ENCODE measurements at places on chromosomes 5 and 9.

DNA sequence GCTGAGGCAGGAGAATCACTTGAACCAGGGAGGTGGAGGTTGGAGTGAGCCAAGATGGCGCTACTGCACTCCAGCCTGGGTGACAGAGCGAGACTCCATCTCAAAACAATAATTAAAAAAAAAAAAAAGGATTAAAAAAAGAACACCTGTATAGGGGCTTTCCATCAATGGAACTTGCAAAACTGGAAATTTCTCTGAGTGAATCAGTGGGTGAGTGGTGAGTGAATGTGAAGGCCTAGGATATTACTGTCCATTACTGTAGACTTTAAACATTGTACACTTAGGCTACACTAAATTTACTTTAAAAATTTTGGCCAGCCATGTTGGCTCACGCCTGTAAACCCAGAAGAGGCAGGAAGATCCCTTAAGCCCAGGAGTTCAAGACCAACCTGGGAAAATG is 5.7 kb upstream of the RARS1 start:
- no peak for DNase-seq

GRCh38 chr5:172610643-172611042 is 30.4 kb upstream of the NEURL1B start:
- DNase-seq = no peak

- no peak for DNase-seq
Measured at GRCh38 chr5:88676637-88677375, 206.2 kb downstream of the MEF2C start.

DNA sequence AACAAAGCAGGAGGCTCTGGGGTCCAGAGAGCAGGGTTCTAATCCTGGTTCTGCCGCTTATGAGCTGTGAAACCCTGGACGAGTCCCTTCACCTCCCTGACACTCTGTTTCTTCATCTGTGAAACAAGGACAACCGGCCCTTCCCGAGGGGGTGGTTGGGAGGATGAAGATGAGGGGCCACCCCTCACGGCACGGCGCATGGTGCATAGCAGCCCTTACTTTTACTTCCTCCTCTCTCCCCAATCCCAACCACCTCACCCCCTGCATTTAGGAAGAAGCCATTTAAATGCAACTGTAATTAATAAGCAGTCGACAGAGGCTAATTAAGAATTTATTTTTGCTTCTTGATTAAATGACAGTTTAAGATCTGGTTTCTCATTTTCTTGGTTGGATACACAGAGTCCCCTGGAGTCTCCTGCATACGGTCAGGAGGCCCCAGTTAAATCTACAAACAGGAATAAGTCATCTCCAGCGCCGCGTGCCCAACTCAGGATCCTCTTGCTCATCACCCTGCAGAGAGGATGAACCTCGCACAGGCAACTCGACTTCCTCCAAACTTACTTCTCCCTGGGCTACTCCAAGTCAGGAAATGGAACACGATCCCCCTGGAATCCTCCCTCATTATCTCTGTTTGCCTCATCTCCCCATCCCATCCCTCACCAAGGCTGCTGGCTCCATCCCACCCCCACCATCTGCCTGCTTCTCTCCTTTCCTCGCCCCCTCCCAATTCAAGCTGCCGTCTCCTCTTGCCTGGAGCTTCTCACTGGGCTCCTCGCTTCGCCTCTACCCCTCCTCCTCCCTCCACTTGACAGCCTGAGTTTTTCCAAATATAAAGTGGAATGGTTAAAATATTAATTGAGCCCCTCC is 95.9 kb downstream of the HRH2 start:
- DNase-seq = no peak

DNA sequence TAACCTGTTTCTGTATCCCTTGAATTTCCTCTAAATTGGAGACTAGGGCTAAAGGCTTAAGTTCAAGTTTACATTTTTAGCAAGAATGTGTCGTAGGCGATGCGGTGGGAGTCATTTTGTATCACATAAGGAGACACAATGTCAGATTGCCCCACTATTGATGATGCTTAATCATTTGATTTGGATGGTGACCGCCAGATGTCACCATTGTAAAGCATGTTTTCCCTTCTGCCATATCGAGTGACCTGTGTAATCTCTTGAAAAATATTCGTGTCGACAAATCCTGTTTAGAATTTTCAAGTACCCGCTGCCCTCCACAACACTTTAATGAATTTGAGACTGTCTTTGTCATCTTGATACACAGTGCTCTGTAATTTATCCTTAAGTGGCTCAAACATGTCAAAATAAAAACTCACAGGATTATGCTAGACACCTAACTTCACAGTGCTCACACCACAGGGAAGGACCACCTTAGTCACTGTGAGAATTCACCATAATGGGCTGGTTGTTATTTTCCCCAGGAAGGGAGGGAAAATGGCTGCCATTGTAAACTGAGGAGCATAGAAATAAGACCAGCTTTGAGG is 34.5 kb upstream of the SLC46A2 start:
- DNase-seq = no peak

DNA sequence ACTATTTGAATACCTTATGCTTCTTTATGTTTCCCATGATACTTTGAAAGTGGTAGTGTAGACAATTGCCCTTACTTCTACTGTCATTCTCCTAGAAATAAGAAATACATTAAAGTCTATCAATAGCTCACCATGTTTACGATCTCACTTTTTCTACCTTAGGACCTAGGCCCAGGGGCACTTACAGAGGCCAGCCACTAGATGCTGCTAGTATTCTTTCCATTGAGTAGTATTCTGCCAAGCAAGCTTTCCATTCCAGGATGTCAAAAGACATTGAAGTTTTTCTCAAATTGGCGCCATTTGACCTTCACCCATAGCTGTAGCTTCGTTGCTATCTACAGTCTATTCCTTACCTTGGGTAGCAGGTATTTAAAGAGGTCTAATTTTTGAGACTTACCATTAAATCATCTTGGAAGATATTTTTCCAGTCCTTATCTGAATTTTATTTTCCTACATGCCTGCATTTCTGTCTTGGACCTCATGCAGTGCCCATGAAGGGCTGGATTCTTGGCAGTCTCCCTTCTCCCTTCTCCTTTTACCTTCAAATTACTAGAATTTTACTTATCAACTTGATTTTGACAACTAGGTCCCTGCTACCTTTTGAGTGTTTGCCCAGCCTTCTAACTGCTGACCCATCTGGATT is 246.0 kb upstream of the NUDT12 start:
- no peak for DNase-seq

DNA sequence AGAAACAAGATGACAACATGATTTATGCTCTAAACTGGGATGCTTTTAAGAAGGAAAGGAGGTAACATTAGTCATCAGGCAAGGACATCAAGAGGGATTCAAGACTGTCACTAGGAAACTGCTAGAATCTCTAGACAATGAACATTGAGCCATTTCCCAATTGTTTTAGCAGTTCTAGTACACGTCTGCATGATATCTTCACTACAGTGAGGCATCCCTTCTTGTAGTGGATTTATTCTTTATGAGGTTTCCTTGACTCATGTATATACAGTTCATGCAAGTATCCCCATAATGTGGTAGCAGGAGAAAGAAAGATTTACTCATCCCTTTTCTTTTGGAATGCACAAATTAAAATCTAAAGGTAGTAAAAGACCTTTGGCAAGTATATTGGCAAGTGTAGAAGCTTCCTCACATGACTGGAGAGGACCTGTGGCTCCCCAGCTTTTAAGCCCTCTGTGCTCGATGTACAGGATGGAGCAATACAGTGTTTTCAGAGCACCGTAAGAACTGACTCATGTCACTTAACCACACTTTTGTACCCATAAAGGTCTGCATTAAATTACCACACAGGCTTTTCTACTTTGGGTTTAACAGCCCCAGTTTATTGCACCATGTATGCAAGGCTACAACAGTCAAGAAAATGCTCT is 335.9 kb downstream of the SEMA5A start:
- no peak for DNase-seq

All from stimulated activated CD8-positive, alpha-beta memory T cell treated with anti-CD3 and anti-CD28 coated beads, Interleukin-15, amount 100 ng/mL, for 4 hours (primary cell).